ENCODE measurements at places on chromosomes 3 and 15. TPM values are rescaled to one million over a fixed set of nuclear protein-coding genes. Genes with fewer than 3 reads are reported as not detected.

- H3K4me3 ChIP-seq: no peak overlapping the region
- H3K36me3 ChIP-seq: no peaks in the 10 kb centered on the region
These were observed 449.3 kb downstream of the GABRB3 start for GRCh38 chr15:26323566-26323965.

GRCh38 chr3:105845488-105845887 lies 23.3 kb downstream of the CBLB start:
- H3K4me1 ChIP-seq: peaks cover 4% of the 10 kb centered on the region
- H3K36me3 ChIP-seq: no peaks in the 10 kb centered on the region
- H3K4me3 ChIP-seq: no peak overlapping the region
- DNase-seq: no peak
- no peak overlapping the region for H3K27ac ChIP-seq
- no peaks in the 10 kb centered on the region for H3K27me3 ChIP-seq

DNA sequence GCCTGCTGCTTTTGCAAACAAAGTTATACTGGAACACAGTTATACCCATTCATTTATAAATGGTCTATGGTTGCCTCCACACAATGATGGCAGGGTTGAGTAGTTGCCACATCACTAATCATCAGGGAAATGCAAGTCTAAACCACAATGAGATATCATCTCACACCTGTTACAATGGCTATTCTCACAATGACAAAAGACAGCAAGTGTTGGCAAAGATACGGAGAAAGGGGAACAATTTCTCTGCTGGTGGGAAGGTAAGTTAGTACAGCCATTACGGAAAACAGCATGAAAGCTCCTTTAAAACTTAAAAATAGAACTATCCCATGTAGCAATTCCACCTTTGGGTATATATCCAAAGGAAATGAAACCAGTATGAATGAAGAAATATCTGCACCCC lies 261.4 kb downstream of the TJP1 start:
- H3K27ac ChIP-seq: no peak overlapping the region
- H3K4me1 ChIP-seq: no peaks in the 10 kb centered on the region
- DNase-seq: no peak
- no peaks in the 10 kb centered on the region for H3K36me3 ChIP-seq
- H3K27me3 ChIP-seq: no peaks in the 10 kb centered on the region
- H3K4me3 ChIP-seq: no peak overlapping the region

DNA sequence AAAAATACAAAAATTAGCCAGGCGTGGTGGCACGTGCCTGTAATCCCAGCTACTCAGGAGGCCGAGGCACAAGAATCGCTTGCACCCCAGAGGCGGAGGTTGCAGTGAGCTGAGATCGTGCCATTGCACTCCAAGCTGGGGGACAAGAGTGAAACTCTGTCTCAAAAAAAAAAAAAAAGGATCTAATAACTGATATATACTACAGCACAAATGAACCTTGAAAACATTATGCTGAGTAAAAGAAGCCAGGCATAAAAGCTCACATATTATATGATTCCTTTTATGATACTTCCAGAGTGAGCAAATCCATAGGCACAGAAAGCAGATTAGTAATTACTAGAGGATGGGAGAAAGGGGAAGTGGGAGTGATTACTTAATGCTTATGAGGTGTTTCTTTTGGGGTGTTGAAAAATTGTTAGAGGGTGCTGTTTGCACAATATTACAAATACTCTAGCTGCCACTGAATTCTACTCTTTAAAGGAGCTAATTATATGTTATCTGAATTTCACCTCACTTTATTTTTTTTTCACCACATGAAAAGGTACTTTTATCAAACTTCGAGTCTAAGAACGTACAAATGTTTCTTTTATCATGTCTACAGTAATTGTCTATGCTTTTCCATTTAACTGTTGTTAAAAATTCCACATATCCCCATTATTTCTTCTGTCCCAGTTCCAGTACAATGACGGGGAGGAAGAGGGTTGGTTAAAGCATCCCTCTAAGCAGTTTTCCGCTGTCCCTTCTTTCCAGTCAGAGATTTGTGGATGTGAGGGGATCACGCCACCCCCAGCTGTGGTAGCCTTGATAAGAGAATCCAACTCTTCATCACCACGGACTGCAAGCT lies 77.7 kb upstream of the FAM174B start:
- no peaks in the 10 kb centered on the region for H3K36me3 ChIP-seq
- no peaks in the 10 kb centered on the region for H3K27me3 ChIP-seq
- no peak for DNase-seq
- no peaks in the 10 kb centered on the region for H3K4me1 ChIP-seq
- H3K27ac ChIP-seq: peak overlapping the region; percentile 78
- peak overlapping the region; percentile 53 for H3K4me3 ChIP-seq

- H3K27ac ChIP-seq: peak overlapping the region; percentile 62
- DNase-seq: no peak
- no peak overlapping the region for H3K4me3 ChIP-seq
- H3K27me3 ChIP-seq: no peaks in the 10 kb centered on the region
These were observed 90.3 kb downstream of the ITPR1 start for GRCh38 chr3:4583416-4583815.

- no peak overlapping the region for H3K27ac ChIP-seq
- no peak for DNase-seq
- no peaks in the 10 kb centered on the region for H3K36me3 ChIP-seq
- H3K4me3 ChIP-seq: no peak overlapping the region
- no peaks in the 10 kb centered on the region for H3K4me1 ChIP-seq
These were observed 127.3 kb downstream of the NR2F2 start for GRCh38 chr15:96457841-96458240.

- no peaks in the 10 kb centered on the region for H3K27me3 ChIP-seq
- no peak overlapping the region for H3K4me3 ChIP-seq
- H3K36me3 ChIP-seq: no peaks in the 10 kb centered on the region
These were observed 130.9 kb downstream of the PGPEP1L start for GRCh38 chr15:98876451-98877369.

- peaks cover 42% of the 10 kb centered on the region for H3K4me1 ChIP-seq
- no peak overlapping the region for H3K27ac ChIP-seq
- DNase-seq: no peak
These were observed 1.9 kb downstream of the UQCRC1 start for GRCh38 chr3:48607519-48607918.

- no peak overlapping the region for H3K4me3 ChIP-seq
- no peaks in the 10 kb centered on the region for H3K27me3 ChIP-seq
- H3K27ac ChIP-seq: no peak overlapping the region
- DNase-seq: no peak
- no peaks in the 10 kb centered on the region for H3K4me1 ChIP-seq
- H3K36me3 ChIP-seq: no peaks in the 10 kb centered on the region
These were observed 88.2 kb upstream of the RNF7 start for GRCh38 chr3:141649871-141650270.

GRCh38 chr3:56819016-56819809 lies 17.5 kb upstream of the ARHGEF3 start:
- no peak for DNase-seq
- no peaks in the 10 kb centered on the region for H3K36me3 ChIP-seq
- H3K27me3 ChIP-seq: no peaks in the 10 kb centered on the region
- peaks cover 8% of the 10 kb centered on the region for H3K4me1 ChIP-seq
- no peak overlapping the region for H3K4me3 ChIP-seq

Gene CMTM8
- total RNA-seq: 3.4 TPM

Gene EFCC1
- total RNA-seq: 2.2 TPM

Gene GUCA1C
- total RNA-seq: 6.8 TPM
